Fibroblast of gingiva (primary cell): ENCODE measurements at places on chromosomes 1 and 21.

DNA sequence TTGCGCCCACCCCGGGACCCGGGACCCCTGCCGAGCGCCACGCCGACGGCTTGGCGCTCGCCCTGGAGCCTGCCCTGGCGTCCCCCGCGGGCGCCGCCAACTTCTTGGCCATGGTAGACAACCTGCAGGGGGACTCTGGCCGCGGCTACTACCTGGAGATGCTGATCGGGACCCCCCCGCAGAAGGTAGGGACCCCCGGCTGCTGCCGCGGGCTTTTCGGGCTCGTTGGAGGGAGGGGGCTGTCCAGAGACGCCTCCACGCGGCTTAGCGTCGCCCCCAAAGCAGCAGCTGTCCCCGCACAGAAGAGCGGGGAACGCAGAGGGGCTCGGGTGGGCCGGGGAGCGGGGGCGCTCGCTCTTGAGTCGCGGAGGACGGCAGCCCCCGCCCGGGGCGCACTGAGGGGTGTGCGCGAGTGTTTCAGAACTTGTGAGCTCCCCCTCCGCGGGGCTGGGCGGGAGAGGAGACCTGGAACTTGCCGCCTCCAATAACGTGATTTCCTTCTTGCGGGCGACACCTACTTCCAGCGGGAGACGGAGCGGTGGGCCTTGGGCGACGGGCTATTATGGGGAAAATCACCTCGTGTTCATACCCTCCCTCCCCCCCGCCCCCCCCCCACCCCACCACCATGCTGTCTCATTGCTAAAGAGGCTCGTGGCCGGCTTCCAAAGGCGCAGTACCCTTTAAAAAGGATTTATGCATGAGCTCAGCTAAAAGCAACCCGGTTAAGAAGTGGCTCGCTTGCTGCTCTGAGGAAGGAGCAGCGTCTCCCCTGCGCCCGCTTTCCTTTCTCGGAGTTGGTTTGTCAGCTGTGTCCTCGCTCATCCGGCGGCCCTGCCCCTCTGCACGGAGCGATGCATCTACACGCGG, 664 bp downstream of the BACE2 start:
- DNase-seq, result peak; percentile 29

DNA sequence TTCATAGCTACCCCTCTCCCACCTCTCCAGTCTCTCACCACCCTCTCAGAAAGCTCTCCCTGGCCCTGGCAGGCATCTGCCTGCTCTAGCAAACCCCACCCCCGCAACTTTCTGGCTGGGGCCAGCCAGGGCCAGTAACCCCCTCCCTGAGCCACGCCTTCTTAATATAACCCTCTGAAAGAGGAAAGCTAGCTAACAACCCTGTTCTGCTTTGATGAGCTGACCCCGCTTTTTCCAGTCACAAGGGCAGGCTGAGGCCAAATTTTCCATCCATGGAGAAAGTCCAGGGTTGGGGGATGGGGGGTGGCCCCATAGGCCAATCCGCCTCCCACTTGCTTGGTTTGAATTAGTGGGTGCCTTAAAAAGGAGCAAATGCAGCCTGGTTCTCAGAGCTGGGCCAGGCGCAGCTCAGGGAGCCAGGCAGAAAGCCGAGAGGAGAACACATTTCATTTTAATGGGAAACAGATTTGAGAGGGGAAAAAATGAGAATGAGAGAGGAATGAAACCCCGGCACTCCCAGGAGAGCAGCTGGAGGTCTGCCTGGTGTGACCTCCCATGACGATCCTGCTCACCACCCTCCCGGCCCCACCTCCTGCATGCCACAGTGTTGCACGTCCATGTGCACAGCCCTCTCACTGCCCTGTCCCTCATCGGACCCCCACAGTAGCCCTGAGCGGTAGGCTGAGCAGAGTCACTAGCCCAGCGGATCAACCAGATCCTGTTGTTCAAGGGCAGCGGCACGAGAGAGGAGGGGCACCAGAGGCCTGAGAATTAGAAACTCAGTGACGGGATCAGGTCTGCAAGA, 62.3 kb downstream of the OPTC start:
- peak; percentile 97 for DNase-seq

- no peak for DNase-seq
Observed at GRCh38 chr1:64231153-64231552, 27.7 kb downstream of the UBE2U start.

- no peak for DNase-seq
Observed at GRCh38 chr21:33051925-33052324, 18.0 kb upstream of the OLIG1 start.

GRCh38 chr1:1347663-1348419, 1.4 kb downstream of the DVL1 start:
- DNase-seq, result no peak

DNA sequence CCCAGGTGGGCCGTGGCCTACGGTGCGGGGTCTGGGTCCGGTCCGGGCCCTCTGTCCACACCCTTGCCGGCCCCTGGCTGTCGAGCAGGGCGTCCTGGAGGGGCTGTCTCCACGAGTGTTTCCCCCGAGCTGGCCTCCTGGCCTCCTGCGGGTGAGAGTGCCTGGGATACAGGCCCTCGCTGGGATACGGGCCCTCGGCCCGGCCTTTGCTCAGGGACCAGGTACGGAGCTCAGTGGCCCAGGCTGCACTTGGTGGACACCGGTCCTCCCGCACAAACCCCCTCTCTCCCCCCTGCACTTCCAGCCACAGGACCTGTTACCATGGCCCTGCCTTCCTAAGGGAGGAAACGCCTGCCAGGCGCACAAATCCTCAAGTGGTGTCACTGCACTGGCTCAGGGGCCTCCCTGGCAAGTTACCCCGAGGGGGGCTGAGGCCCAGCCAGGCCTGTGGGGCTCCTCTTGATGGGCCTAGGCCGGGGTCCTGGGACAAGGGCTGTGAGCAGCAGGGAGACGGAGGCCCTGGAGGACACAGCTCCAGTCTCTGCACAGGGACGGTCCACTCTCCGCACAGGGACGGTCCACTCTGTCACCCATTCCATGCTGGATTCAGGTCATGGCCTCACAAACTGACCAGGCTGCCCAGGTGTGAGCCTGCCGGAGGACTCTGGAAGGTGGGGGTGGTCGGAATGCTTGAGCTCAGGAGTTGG, 18.2 kb upstream of the RNF223 start:
- no peak for DNase-seq

DNA sequence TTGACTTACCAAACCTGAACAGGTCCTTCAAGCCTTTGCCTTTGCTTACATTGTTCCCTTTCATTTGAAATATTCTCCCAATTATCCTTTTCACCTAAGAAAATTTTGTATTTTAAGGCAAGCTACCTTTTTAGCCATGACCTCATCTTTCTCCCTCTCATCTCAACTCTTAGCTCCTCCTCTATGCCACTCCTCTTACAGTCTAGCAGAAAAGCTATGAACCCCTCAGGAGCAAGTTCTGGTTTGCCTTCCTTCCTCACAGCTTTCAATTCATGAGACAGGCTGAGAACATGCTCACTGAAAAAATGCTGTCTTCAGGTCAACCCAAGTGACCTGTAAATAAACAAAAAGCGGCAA, 8.3 kb upstream of the MUTYH start:
- DNase-seq, result no peak

- peak; percentile 60 for DNase-seq
Observed at GRCh38 chr1:91846007-91846638, 39.8 kb downstream of the TGFBR3 start.

DNA sequence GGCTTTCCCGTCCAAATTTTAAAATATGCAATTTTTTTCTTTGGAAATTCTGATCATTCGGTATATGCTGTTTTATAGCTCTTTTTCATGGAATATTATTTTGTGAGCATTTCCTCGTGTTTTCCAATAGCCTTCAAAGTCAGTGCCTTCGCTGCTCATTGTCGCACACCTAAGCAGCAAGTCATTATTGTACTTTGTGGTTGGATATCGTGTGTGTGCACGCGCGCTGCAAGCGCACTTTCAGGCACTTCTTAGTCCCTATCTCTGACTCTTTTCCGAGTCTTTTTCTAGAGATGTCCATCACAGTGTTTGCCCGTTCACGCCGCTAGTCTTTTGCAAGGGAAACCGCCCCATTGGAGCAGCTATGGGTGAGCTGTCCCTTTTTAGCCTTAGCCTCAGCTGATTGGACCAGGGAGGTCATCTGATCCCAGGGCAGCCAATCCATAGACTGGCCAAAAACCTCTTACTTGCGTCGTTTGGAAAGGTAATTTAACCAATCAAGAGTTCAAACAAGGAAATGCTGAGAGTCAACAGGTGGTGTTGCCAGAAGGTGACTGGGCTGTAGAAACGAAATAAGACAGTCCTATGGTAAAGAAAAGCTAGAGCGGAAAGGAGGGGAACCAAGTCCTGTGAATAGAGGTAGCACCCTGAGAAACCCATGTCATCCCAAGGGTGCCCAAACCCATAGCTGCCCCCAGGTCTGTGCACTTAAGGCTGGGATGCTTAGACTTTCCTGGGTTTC, 710 bp upstream of the HYI start:
- peak; percentile 80 for DNase-seq

- DNase-seq, result no peak
Observed at GRCh38 chr1:65991694-65992093, 199.0 kb downstream of the PDE4B start.

DNA sequence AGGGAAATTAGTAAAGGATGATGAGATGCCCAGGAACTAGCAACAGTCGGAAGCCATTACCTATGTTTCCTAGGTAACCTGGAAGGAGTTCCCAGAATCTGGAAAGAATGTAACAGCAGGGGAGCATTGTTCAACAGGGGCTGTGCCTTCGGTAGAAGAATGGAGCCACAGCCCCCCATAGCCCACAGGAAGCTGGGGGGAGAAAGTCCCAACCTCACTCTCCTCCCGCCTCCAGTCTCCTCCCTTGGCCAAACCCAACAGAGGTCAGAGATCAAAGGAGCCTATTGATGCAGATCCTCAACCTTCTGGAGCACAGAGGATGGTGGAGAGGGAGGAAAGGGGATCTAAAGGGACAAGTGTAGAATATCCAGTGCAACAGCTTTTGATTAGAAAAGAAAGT, 131.5 kb upstream of the SLC44A3 start:
- DNase-seq, result no peak

- peak; percentile 26 for DNase-seq
Observed at GRCh38 chr1:243312952-243313634, 57.3 kb downstream of the SDCCAG8 start.

GRCh38 chr1:116253566-116254382, 119.3 kb upstream of the ATP1A1 start:
- DNase-seq, result no peak

- no peak for DNase-seq
Observed at GRCh38 chr1:12157366-12158231, 9.2 kb upstream of the TNFRSF1B start.

DNA sequence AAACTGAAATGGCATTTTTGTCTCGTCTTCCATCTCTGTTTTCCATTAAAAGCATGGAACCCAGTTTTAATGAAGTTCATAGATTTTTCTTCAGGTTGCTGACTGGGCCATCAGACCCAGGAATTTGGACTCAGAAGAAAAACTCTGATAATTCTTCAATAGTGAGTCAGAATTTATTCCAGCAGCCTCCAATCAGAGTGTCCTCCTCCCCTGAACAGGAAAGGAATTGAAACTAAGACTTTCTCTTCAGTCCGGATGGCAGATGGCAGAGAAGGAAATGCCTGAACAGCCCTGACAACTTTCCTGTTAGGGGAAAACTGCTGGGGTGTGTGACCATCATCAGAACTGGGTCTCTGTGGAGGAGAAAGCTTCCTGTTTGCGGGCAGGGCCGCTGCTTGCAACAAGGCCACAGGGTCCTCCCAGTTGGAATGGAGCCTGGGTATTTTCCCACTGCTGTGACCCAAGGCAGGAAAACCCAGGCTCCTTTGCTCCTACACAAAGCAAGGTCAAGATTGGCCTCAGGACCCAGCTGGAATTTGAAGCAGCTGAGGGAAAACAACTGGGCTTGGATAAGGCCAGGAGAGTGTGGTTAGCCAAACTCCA, 20.7 kb downstream of the CD34 start:
- peak; percentile 82 for DNase-seq

DNA sequence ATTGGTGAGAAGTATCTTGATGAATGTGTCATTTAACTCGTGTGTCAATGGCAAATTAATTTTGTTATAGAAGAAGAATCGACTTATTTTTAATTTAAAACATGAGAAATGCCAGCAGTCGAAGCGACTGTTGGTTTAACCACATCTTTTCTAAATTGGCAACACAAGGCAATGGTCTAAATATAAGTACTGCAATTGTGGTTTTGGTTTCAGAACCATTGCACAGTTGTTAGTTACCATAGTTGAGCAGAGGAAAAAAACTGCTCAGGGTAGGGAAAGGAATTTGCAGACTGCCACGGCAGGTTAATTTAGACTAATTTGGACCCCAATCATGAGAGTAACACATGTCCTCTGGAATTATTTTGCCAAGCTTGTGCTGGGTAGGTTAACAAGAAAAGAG, 185.6 kb upstream of the RUNX1 start:
- DNase-seq, result peak; percentile 30

DNA sequence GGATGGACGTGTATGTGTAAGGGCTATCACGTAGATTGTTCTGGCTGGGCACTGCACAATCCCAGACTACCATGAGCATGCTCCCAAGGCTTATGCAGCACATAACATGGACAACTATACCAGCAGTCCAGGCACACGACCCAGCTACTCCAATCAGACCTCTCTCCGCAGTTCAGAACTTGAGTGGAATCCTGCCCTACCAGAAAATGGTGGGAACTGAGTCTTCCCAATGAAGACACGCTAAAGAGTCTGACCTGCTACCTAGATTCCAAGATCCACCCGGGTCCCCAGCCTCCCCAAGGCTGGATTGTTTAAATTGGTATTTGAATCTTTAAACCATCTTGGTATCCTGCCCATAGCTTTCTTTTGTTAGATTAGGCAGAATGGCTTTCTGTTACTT, 251.3 kb upstream of the KAZN start:
- no peak for DNase-seq

GRCh38 chr1:170494369-170494768, 37.6 kb upstream of the GORAB start:
- DNase-seq, result no peak

GRCh38 chr1:248858096-248858890, 592 bp downstream of the ZNF692 start:
- peak; percentile 64 for DNase-seq

GRCh38 chr1:191174298-191174697, 696.6 kb upstream of the BRINP3 start:
- DNase-seq, result no peak

GRCh38 chr1:215543191-215543606, 23.9 kb upstream of the KCTD3 start:
- DNase-seq, result peak; percentile 56

DNA sequence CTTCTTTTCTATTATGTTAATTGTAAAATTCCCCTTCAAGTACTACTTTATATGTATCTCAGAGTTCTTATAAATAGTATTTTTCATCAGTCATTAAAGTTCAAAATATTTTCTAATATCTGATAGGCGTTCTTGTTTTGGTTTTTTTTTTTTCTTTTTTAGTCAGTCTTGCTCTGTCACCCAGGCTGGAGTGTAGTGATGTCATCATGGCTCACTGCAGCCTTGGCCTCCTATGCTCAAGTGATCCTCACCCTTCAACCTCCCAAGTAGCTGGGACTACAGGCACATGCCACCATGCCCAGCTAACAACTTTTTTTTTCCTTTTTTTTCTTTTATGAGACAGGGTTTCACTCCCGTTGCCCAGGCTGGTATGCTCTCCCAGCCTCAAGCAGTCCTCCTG, 27.3 kb downstream of the AGMAT start:
- no peak for DNase-seq
